ENCODE measurements at places on chromosomes 6 and 20. TPM values are rescaled to one million over a fixed set of nuclear protein-coding genes. Genes with fewer than 3 reads are reported as not detected.

DNA sequence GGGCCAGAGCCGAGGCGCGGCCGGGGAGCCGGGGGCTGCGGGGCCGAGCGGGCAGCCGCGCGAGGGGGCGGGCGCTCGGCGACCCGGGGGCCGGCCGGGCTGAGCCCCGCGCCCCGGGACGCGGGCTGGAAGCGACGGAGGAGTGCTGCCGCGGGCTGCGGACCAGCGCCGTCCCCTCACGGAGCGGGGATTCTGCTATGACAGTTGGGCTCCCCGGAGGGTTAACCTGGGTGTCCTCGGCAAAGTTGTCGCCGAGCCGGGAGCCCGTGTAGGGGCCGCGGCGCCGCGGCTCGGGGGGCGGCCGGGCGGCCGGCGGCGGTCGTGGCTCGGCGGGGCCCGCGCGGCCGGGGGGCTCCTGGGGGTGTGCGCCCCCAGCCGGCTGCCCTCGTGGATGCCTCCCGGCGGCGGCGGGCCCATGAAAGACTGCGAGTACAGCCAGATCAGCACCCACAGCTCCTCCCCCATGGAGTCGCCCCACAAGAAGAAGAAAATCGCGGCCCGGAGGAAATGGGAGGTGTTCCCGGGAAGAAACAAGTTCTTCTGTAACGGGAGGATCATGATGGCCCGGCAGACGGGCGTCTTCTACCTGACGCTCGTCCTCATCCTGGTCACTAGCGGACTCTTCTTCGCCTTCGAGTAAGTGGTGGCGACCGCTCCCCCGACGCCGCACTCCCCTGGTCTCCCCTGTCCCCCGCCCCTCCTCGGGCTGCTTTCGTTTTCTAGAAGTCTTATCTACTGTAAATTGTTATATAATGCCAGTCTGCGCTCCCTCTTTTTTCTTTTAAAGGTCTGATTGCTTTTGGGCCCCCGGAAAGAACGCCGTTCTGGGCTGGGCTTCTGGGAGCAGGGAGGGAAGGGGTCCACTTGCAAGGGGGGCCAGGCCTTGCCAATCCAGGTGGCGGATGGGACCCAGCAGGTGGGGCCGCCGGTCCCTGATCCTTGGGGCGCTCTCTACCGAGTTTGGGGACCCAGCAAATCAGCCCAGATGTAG lies 936 bp downstream of the ZDHHC14 start:
- DNase-seq = peak; percentile 32

GRCh38 chr6:147549531-147549930 lies 41.0 kb downstream of the SAMD5 start:
- no peak for DNase-seq

Gene GJA10
- total RNA-seq = not detected

DNA sequence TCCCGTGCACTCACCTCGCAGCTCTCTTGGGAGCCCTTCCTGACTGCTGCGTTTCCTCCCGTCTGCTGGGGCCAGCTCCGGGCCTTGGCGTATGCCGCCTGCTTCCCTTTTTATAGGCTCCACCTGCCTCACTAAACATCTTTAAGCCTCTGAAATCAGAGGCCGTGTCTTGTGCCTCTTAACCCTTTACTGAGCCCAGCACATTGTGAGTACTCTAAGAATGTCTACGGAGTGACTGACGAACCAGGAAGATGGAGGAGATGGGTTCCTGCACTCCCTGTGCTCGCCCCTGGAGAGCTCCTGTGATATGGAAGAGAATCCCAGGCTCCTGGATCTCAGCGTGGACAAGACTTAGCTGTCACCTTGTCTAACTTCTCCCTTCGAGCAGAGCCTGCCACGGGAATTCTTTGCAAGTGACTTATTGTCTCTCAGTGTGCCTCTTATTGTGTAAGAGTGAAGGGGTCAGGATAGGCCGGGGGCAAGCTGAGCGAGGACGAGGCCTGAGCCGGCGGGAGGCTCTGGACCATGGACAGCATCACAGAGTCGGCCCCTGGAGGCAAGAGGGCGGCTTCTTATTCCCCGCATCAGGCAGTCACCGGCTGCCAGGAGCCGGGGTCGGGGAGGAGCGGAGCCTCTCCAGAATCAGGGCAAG lies 70.9 kb upstream of the CCDC167 start:
- no peak for DNase-seq

GRCh38 chr6:82534876-82535275 lies 171.3 kb downstream of the TPBG start:
- DNase-seq = no peak

Gene LGSN
- total RNA-seq = 0.18 TPM

Gene ATP6V1G2
- total RNA-seq = 5.7 TPM

- no peak for DNase-seq
Measured at GRCh38 chr6:57163956-57164355, 8.2 kb upstream of the BAG2 start.

DNA sequence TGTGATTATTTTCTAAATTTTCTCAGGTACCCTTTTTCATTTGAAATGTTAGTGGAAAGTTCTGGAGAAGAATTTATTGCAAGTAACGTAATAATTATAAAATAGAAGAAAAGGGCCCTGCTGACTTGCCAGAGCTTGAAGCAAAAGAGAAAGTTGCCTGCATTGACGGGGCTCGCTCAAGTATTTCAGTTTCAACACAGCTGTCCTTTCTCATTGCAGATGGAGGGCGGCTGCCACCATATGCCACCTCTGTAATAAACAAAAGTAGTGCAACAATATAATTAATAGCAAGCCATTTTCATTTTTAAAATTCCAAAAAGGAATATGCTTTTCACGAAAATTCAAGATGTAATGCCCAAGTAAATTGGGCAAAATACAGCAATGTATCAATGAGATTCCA lies 246.2 kb downstream of the PACRG start:
- no peak for DNase-seq

Gene FARS2
- total RNA-seq = 24.2 TPM

DNA sequence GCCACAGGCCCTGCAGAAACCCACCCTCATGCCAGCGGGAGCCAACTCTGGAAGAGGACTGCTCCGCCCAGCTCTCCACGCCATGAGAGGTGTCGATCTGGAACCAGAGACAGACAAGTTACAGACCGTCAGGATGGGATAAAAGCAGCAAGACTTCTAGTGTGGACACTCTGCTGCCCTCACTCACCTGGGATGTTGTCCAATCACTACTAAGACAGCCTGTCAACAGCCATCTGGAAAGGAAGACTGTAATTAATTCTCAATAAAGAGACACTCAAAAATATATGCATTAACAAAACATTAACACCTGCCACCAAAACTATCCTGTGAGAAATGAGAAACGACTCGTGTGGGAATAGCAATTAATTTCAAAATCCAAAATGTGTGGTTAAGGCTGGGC lies 28.3 kb downstream of the SLC2A4RG start:
- no peak for DNase-seq

GRCh38 chr6:3751077-3751729 lies at the start of gene PXDC1:
PXDC1 (minus strand) TSS chr6:3751713; CDS start chr6:3751531, 182 bp downstream.
- DNase-seq = peak; percentile 39

Gene SAMD5
- not detected for total RNA-seq

All from T-cell (primary cell).